ENCODE measurements at places on chromosomes 3 and 15. TPM values are rescaled to one million over a fixed set of nuclear protein-coding genes. Genes with fewer than 3 reads are reported as not detected.

The FBLN2 gene
- polyA plus RNA-seq, result 4.8 TPM

The OR5K2 gene
- polyA plus RNA-seq, result not detected

The CHRNA3 gene
- polyA plus RNA-seq, result 6.3 TPM

The PLA1A gene
- polyA plus RNA-seq, result 0.08 TPM

The GRIP2 gene
- polyA plus RNA-seq, result 0.26 TPM

The IL17RC gene
- polyA plus RNA-seq, result 17.3 TPM

The CIB2 gene
- 39.6 TPM for polyA plus RNA-seq

The LSAMP gene
- 6.6 TPM for polyA plus RNA-seq

The TMEM266 gene
- polyA plus RNA-seq, result 0.07 TPM

GRCh38 chr3:11197484-11197883 lies 43.2 kb downstream of the HRH1 start:
- no peak for DNase-seq

DNA sequence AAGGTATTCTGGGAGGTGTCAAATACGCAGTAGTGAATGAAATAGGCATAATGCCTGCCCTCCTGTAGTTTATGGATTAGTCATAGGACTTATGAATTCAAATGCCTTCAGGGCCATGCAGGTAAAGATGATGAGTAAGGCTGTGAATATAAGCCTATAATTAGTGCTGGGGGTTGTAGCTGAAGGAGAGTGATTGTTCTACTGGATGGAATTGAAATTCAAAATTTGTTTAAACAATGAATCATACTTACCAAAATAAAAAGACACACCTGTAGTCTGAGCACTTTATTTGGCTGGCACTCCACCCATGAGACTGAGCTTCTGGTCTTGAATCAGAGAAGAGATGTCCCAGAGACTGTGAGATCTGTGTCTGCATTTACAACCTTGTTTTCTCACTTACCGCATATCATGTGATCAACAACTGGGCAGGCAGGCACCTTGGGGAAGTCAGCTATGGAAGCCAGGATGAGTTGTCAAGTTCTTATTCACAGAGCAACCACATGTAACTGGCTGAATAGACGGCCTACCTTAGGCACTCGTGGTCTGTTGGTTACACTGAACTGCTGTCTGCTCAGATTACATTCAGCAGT lies 291.8 kb downstream of the NAALADL2 start:
- DNase-seq, result no peak

- no peak for DNase-seq
Measured at GRCh38 chr3:132870541-132870940, 148.3 kb upstream of the NPHP3 start.

DNA sequence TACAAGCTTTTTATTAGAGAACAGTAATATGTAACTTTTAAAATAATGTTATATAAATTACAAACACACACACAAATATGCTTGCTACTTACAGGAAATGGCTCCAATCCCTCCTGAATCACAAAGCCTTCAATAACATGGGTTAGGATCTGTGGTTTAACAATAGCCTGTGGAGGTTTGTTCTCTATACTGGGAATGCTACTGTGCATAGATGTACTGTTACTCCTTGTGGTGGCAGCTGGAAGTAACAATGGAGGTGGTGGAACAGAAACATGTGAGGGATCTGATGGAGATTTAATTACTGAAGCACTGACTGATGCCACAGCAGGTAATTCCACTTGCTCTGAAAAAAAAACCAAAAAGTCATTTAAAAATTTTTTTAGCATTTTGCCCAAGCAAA lies 64.4 kb downstream of the PHC3 start:
- peak; percentile 6 for DNase-seq

DNA sequence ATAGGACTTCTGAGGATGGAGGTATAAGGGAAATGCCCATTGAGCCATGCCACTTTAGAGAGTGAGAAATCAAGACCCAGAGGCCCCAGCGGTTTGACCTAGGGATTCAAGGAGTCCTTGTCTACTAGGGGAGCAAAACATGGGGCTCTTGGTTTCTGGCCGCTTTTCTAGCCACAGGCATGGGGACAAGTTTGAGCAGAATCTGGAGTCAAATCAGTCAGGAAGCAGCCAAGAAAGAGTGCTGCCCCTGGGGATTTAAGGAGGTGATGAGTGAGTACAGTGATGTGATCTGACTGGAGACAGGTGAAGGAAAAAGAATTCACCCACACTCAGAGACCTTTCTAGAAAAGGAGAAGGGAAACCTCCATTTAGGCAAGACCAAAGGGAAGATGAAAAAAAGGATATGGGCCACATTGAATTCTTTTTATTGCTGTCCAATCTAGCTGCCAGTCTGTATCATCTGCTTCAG lies 244.0 kb upstream of the TBC1D5 start:
- no peak for DNase-seq

DNA sequence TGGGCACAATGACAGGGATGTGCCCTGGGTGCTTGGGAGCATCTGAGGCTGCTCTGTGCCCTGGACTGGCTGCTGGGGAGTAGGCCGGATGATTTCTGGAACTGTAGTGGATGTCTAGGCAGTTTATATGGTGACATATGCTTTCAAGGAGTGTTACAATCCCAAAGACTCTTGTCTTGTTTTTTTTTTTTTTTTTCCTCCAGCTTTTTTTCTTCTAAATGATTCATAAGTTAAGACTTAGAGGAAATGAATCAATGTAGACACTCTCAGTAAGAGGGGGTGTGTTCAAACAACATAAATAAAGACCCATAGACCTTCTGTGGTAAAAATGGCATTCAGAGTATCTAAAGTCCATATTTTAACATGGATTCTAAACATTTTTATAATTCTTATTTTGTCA lies 706.1 kb upstream of the GOLIM4 start:
- DNase-seq, result no peak

GRCh38 chr3:128113817-128114794 lies 9.5 kb downstream of the RUVBL1 start:
- no peak for DNase-seq

DNA sequence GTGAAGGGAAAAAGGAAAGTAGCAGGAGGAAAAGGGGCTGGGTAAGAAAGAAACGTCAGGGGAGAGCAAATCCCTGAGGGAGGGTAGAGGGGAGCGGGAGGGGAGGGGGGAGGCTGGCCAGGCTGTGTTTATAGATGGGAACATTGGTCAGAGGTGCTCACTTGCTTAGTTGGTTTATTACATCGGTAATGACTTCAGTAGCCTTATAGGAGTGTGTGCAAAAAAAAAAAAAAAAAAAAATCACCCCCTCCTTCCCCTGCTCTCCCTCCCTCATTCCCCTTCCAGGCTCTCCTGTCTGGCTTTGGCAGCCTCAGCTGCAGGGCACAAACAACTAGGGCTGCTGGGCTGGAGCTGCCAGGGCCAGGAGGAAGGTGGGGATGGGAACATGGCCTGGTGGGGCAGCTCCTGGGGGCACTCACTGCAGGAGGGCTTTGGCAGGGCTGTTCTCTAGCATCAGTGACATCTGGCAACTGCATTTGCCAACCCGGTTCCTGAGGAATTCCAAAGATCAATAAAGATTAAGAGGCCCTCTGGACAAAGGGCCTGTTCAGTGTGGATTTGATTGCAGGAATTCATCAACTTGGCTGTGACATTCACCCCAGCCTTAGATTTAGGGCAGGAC lies 334.5 kb upstream of the FRG2C start:
- DNase-seq, result peak; percentile 77

DNA sequence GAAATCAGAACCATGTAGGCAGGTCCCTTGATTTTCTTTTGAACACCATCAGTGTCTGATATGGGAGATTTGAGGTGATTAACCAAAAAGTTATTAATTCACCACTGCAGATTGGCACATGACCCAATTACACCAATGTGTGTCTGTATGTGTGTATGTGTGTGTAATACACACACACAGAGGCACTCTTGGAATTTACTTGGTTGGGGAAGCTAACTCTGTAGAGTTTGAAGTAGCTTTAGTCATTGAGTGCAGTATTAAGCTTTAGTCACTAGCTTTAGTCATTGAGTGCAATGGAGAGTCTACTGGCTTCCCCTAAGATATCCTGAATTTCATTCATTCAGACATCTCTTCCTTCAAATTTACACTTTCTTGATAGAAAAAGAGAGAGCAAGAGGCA lies 109.4 kb upstream of the C15orf61 start:
- DNase-seq, result no peak

- no peak for DNase-seq
Measured at GRCh38 chr3:102189956-102190723, 244.7 kb upstream of the ZPLD1 start.

DNA sequence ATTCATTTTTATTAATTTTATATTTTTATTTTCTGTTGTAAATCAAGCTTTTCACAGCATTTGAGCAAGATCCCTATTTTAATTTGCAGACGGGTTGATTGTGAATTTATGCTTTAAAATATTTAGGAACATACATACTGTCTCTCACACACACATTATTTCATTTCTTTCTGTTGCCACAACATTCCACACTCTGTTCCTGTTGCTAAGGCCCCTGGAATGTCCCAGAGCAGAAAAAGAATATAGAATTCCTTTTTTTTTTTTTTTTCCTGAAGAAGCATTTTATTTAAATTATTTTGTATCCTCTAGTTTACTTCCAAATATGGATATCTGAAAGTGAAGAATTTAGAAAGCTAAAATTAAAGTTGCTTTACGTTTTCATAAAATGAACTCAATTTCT lies 36.8 kb upstream of the SCAANT1 start:
- no peak for DNase-seq

- no peak for DNase-seq
Measured at GRCh38 chr3:170749765-170750477, 120.1 kb downstream of the RPL22L1 start.

GRCh38 chr15:87604857-87605446 lies 651.6 kb downstream of the NTRK3 start:
- peak; percentile 12 for DNase-seq

DNA sequence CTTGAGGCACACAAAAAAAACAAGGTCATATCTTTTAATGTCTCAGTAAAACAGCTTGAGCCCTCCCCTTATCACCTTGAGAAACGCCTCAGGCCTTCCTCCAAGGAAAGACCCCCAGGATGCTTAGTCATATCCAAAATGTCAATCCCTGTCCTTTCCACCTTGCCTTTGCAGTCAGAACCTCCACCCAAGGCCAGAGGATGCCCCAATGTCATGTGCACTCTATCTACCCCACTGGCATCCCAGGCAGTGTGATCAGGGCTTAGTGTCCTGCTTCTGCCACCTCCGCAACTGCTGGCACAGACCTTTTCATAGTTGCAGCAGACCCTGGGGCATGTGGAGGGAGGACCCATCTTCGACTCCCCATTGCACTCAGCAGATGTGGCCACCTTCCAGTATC lies 268.0 kb upstream of the LRRFIP2 start:
- DNase-seq, result no peak

DNA sequence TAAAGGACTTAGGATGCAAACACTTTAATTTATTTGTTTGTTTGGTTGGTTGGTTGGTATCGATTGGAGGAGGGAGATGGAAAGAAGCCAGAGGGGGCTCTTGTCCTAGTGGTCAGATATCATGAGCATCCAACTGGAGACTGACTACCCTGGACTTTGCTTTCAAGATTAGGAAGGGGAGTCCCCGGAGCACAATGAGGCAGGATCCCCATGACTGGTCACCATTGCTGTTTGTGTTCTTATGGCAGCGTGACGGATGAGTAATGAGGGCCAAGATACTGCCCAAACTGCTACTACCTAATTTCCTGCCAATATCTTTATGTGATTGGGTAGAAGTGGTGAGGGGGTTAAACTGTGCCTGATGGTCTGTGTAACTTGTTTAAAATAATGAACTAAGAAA lies 354.6 kb upstream of the ROPN1 start:
- no peak for DNase-seq

GRCh38 chr3:122318620-122319019 lies 6.4 kb upstream of the CSTA start:
- DNase-seq, result no peak

- no peak for DNase-seq
Measured at GRCh38 chr3:44159696-44160300, 81.9 kb upstream of the TOPAZ1 start.

DNA sequence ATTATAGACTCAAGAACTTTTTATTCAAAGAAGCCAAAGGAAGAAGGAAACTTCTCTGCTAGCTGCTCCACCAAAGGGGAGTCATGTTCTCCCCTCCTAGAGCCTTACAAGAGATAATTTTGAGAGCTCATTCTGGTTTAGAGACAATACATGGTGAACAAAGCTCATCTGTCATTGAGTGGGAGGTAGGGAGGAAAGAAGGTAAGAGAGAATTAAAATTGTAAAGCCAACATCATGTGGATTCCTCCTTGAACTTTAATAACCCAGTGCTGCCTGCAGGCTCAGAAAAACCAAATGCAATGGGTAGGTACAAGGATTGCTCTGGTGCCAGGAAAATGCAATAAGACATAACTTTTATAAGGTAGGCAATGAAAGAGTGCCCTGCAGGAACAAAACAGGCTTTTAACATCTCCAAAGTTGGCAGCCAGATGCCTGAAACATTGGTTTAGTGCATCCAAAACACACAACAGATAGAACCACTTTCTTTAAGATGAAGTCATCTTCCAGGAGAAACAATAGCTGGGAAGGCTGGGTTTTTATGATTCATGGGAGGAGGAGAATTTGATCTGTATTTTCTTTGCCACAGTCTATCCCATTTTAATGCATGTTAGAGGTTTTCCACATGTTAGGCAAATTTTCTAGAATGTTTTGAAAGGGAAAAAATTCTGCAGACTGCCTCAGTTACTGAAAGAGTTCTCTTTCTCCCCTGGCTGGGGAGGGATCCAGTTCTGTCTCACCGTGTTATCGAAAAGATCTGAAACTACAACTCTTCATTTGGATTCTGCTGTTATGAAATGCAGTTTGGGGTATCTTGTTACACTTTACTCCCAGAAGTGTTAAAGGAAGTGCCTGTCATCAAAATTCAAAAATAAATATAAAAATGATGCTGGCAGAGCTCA lies 11.3 kb upstream of the ARHGEF3 start:
- no peak for DNase-seq
